ENCODE measurements at places on chromosomes 12 and 14.
A peak's percentile ranks its signal among the peaks of the same experiment; 100 is the strongest.

GRCh38 chr14:36604757-36605505 is 22.5 kb upstream of the NKX2-8 start:
- peak; percentile 42 for DNase-seq

DNA sequence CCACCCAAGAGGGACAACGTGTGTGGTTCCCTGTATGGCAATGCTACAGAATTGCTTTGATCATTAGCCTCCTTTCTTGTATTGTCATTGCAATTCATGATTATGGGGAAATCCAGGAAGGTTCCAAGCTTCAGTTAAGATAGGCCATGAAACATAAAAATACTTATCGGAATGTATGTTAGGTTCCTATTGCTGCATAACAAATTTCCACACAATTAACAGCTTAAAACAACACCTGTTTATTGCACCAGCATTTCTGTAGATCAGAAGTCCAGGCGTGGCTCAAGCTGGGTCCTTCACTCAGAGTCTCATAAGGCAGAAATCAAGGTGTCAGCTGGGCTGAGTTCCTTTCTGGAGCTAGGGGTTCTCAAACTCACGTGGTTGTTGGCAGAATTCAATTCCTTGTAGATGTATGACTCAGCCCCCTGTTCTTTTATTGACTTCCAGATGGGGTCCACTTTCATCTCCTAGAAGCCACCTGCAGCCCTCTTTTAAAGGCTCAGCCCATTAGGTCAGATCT is 365.6 kb upstream of the TMPO start:
- no peak for DNase-seq

DNA sequence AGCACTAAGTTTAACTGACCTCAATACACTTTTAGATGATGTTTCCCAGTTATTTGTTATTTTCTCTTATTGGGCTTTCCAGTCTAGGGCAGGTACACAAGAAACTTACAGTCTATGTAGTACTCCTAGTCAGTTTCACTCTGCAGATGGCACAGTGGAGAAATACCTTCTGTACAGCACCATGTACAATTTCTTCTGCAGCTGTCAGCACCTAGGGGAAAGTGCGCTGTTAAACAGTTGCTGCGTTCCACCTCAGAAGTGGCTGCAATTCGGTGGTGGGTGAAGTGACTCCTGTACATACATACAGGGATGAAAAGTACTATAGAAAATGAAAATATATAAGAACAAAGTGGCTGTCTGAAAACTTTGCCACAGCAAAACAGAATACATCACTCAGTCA is 48.3 kb downstream of the NOVA1 start:
- DNase-seq: no peak

DNA sequence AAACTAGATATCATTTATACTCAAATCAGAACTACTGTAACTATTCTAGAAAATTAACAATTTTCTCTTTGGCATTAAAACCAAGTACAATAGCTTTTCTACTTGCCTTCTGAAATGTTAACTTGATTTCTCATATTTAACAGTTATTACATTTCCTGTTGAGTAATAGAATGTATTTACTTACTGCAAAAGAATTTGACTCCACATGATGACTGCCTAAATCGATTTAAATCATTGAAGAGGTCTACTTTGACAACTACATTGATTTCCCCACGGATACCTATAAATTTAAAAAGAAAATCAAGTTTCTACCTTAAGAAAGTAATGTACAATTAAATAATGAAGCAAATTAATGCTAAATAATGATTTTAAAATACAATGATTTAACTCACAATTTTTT is 18.9 kb downstream of the C2CD5 start:
- no peak for DNase-seq

GRCh38 chr12:123047289-123047688 is 66.8 kb downstream of the ARL6IP4 start:
- DNase-seq: no peak

DNA sequence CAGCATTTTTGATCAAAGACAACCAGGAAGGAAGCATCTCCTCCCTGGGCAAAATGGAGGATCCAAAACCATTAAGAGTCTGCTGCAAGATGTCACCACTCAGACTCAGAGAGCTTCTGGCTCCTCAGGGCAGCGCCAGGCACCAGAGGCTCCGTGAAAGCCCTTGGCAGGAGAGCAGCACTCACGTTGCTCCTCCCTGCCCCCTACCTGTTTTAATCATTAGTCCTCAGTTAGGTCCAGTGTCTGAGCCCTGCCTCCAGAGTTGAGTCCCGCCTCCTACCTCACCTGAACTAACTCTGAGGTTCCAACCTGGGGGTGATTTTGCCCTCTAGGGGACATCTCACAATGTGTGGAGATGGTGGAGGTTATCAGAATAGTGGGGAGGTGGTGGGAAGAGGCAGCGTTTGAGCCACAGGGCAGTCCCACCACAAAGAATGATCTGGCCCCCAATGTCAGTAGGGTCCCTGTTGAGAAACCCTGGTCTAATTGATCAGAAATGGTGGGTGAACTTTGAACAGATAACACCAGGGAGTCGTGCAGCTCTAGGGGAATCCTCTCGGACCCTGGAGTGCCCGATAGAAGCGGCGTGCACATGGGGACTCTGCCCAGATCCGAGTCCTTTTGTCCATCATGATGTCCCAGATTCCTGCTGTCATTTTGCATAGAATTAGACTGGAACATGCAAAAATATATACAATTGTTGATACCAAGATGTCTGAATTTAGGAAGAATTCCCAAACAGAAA is 156.7 kb upstream of the DIO3 start:
- no peak for DNase-seq

DNA sequence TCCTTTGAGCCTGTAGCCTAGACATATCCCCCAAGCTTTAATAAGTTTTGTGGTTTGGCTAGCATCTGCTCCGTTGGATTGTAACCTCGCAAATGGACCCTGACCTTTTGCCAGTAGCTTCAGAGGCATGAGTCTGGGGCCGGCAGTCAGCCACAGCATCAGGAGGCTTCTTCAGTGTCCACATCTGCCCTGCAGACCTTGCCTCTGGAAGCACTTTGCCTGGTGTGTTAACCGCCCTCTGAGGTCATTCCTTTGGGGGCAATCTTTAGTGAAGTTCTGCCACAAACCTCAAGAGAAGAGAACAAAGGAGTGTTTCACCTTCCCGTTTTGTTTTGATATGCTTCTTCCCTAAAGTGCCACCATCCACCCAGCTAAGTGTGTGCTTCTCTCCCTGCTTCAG is 71.4 kb downstream of the GNS start:
- no peak for DNase-seq

GRCh38 chr12:28645891-28646290 is 455.6 kb downstream of the CCDC91 start:
- DNase-seq: no peak

DNA sequence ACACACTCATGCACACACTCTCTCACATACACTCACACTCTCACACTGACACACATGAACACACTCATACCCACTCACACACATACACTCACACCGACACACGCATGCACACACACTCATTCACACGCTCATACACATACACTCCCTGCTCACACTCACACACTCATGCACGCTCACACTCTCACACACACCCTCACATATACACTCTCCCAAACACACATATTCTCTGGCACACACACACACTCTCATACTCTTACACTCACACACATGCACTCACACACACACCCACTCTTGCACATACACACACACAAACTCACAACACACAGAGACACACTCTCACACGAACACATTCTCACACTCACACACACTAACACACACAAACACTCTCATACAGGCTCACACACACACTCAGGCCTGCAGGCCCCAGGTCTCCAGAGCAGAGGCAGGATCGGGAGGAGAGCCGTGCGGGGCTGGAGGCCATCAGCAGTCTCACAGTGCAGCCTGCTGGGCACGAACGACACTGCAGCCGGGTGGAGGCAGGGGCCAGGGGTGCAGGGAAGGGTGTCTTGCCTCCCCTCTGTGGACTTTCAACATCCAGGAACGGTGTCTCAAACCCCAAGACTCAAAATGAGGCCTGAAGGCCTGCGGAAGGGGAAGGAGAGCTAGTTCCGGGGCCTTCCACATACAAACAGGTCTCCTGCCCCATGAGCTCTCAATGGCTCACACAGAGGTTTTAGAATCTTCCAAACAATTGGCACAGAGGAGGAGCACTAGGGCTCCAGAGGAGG is 148.7 kb downstream of the ANO2 start:
- no peak for DNase-seq

- no peak for DNase-seq
Measured at GRCh38 chr12:25009496-25010092, 60.7 kb upstream of the BCAT1 start.

Measured in CD4-positive, alpha-beta T cell treated with Interleukin-2 at 100 ng/mL for 4 hours (primary cell).